AG08396 (cell line): ENCODE measurements at places on chromosomes 5 and 9.

GRCh38 chr5:31992377-31992776, 181.7 kb downstream of the GOLPH3 start:
- DNase-seq: no peak

DNA sequence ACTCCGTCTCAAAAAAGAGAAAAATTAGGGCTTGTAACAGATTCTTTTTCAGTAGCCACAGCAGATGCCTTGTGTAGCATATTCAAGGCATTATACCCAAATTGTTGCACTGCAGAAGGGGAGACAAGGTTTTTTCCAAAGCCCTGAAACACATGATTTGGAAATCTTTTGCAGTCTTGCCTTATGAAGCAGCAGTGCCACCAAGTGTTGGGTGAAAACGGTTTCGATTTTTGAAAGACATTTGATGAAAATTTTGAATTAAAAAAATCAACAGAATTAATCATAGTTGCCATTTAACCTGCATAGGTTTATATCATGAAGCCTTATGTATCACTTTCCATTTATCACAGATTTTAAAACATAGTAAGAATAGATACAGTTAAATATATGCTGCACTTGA, 479.5 kb downstream of the TAF11L14 start:
- DNase-seq: no peak

DNA sequence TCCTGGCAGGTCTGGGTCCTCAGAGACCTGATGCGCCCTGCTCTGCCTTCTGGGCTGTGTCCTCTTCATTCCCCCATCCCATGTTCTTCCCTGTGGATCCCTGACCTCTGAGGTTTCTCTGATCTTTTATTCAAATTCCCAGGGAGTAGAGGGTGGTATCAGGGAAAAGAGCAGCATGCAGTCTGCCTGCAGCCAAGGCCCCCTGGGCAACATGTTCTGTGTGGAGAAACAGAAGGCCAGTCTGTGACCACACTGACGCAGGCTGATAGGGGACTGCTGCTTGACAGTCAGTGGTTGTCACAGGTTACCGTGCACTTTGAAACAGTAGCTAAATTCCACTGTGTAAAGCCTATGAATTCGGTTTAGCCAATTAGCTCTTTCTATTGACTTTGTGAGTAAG, 156.6 kb upstream of the IRX2 start:
- DNase-seq: no peak

- DNase-seq: peak; percentile 45
These were observed 51.3 kb downstream of the ARHGEF37 start for GRCh38 chr5:149632311-149633251.

GRCh38 chr5:67166460-67167285, 29.9 kb downstream of the CD180 start:
- DNase-seq: no peak

DNA sequence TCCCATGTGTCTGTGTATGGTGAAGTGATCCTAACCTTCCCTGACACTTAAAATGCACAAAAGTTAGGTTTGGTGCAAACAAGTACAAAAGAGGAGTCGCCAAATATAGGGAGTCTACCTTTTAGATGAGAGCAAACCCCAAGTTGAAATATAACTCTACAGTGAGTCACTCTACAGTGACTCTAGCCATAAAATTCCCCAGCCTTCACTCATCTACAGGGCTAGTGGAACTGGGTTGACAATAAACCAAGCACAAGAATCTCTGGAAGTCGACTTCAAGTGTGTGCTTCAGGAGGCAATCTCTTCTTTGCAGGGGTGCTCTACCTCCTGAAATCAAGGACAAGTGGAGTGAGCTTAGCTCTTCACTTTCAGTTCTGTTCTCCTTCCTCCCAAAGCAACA, 3.3 kb downstream of the SHISAL2B start:
- no peak for DNase-seq

- DNase-seq: no peak
These were observed 23.6 kb downstream of the MARCHF6 start for GRCh38 chr5:10377081-10377480.

- no peak for DNase-seq
These were observed 7.4 kb downstream of the MEF2C start for GRCh38 chr5:88875341-88876234.

- DNase-seq: no peak
These were observed 52.5 kb downstream of the OTULIN start for GRCh38 chr5:14716755-14717752.
